AG04450 (cell line): ENCODE measurements at places on chromosomes 12 and 14.

GRCh38 chr12:69024413-69024812 lies 91.4 kb upstream of the CPM start:
- DNase-seq, result no peak

DNA sequence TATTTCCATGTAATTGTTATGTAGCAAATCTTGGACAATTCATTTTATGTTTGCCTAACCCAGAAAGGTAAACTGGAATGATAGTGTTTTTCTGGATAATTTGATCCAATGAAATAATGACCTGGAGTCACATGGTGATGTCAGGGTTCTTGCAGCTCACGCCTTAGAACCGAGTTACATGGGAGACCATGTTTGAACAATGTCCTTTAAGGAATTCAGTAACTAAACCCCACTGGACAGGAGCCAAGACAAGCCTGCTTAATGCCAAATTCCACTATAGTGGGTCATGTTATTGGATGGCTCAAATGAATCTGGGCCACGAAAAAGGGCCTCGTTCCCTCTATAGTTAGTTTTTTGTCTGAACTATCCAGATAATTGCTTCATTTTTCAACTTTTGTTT lies 255.8 kb upstream of the HMGA2 start:
- DNase-seq, result peak; percentile 39

DNA sequence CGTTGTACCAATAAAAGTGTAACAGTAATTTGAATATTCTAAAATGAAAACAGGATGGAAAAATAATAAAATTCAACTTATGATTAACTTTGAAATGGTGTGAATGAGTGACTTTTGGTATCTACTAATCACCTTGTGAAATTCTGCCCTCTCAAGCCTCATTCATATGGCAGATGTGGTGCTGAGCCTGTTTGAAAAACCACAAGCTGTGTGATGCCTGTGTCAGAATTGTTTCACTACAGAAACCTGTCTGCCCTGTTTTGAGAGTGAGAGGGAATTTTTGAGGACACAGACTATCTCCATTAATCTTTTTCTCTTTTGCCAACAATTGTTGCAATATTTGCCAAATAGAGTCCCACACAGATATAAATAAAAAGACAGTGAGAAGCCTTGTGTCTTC lies 3.9 kb upstream of the RNU6-7 start:
- DNase-seq, result no peak

GRCh38 chr14:75860561-75861160 lies 121.1 kb downstream of the TGFB3 start:
- no peak for DNase-seq

- no peak for DNase-seq
Measured at GRCh38 chr12:34107781-34108404, 85.6 kb downstream of the ALG10 start.
